ENCODE measurements at places on chromosomes 1 and 21.
A peak's percentile ranks its signal among the peaks of the same experiment; 100 is the strongest.

DNA sequence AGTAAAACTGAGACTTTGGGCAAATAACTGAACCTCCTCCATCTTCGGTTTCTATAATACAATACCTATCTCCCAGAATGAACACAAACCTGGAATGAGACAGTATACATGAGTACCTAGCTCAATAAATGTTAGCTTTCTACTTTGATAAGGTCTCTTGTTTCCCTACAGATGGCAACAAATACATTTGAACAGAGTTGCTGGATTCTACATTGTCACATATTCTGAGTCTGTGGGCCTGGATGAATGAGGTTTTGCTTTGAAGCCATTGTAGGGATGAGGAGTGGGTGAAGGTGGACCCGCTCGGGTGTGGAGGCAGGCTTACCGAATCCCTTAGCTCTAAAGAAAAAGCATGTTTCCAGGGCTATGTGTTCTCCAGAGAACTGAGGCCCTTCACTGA is 13.9 kb upstream of the FYB2 start:
- DNase-seq = no peak

GRCh38 chr1:58585581-58586151 is 8.6 kb upstream of the TACSTD2 start:
- DNase-seq = no peak

DNA sequence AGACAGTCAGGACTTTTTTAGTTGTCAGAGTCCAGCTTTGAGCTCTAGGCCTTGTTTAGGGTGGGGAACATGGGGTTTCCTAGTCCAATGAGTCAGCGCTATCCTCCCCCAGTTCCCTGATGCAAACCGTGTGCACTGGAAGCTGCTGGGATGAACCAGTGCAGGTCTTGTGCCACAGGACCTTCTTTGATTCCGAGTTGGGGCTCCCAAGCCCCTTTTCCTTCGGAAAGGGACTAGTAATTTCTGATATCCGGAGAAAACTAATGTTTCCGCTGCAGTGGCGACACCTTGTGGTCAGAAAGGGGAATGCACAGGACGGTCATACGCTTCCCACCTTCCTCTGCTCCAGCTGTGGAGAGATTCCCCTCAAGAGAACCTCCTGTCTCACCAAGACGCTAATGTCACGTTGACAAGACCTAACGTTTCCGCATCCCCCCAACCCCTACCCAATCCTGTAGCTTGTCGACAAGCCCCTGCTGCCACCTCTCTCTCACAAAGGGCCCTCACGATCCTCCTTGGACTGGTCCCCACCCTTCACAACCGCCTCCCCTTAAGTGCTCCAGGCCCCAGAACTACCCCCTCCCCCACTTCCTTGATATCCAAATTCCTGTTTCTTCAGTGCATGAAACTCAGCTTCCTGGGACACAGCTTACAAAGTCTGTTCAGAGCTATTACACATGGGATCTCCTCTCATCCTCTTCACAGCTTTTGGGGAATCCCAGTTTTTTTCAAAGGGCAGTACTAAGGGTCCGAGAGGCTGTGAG is 30.9 kb downstream of the GPA33 start:
- DNase-seq = peak; percentile 60

GRCh38 chr1:234865171-234866006 is 255.4 kb upstream of the IRF2BP2 start:
- no peak for DNase-seq

DNA sequence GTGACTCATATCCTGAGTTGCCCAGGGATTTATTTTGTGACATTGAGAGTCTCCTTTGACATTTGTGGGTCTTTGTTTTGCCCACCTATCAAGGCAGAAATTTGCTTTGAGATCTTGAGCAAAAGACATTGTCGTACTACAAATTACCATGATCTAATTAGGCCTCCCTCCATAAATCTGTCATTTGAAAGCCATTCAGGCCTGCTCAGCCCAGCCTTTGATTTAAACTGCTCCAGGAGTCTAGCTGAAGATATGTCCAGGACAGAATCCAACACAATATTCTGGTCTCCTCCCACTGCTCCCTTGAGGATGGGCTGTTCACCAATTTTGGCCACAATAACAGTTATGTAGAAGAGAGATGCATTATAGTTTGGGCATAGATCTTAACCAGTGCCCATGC is 86.7 kb downstream of the PROX1 start:
- DNase-seq = no peak

- no peak for DNase-seq
Measured at GRCh38 chr1:48054232-48054631, 57.0 kb upstream of the TRABD2B start.

- DNase-seq = no peak
Measured at GRCh38 chr1:231103961-231104360, 57.9 kb upstream of the TRIM67 start.

- no peak for DNase-seq
Measured at GRCh38 chr1:29498126-29499103, 262.1 kb downstream of the PTPRU start.

GRCh38 chr1:161172776-161173376 is 4.4 kb downstream of the B4GALT3 start:
- DNase-seq = no peak

- no peak for DNase-seq
Measured at GRCh38 chr1:163361123-163361934, 39.6 kb downstream of the NUF2 start.

GRCh38 chr1:145695821-145696629 is 11.1 kb downstream of the PDZK1 start:
- no peak for DNase-seq

GRCh38 chr1:18711536-18712251 is 81.0 kb downstream of the PAX7 start:
- no peak for DNase-seq

DNA sequence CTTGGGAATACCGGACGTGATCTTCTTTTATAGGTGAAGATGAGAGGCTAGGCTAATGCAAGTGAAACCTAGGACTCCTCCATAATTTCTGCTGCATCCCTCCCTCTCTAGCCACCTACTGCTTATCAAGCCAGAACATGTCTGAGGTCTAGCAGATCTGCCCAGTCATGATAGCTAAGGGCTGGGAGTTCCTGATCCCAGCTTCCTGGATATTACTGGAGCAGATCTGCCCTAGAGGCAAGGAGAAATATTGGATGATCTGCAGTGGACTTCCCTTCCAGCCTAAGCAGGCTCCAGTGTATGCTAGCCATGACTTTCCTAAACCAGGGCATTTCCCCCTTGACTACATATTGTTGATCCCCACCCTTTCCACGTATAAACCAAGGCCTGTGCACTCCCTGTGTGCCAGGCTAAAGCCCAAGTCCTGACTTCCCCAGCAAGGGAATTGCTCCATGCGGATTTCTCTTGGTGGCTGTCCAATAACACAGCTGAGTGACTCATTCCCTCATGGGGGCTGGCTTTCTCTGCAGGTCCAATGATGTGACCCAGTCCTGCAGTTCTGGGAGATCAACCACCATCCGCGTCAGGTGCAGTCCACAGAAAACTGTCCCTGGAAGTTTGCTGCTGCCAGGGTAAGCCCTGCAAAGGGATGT is 15.5 kb upstream of the SARS1 start:
- DNase-seq = no peak

DNA sequence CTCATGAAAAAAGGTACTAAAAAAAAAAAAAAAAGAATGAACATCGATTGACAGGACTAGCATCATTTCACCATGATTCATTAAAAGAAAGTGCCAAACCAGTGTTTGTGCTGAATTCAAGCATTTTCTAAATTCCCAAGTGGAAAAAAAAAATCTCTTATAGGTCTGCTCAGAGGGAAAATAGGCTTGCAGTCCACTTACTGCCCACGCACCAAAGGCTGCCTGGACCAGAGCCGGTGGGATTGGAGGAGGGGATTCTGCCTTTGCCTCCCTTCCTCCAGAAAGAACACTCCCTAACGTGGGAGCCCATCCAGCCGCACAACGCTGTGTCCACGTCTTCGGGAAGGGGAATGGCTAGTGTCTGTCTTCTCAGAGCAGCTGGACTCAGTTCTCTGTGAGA is 5.5 kb upstream of the TRAPPC10 start:
- DNase-seq = no peak

DNA sequence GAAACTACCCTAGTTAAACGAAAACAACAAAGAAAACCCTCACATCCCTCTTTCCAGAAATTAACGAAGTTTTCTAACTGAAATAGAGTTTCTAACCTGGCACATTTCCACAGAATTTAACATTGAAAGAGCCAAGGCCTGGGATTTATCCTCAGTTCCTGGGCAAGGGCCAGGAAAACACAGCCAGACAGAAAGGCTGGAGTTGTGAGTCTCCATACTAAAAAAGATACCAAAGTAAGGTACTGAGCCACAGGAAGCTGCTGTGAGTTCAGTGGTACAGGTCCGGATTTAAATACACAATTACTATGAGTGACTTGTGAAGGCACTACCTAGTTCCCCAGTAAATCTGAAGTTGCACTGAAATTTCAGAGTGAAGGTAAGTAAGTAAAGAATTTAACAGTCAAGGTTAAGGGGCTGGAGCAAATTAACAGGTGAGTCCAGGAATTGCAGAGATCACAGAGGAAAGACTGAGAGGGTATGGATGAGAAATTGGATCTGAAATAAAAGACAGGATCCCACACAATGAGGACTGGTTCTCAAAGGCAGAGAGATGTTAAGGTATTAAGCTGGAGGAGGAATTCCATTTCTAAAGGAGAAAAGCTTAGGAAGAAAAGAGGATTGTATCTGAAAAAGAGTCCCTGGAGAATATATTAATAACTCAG is 905 bp downstream of the LIX1L start:
- no peak for DNase-seq

DNA sequence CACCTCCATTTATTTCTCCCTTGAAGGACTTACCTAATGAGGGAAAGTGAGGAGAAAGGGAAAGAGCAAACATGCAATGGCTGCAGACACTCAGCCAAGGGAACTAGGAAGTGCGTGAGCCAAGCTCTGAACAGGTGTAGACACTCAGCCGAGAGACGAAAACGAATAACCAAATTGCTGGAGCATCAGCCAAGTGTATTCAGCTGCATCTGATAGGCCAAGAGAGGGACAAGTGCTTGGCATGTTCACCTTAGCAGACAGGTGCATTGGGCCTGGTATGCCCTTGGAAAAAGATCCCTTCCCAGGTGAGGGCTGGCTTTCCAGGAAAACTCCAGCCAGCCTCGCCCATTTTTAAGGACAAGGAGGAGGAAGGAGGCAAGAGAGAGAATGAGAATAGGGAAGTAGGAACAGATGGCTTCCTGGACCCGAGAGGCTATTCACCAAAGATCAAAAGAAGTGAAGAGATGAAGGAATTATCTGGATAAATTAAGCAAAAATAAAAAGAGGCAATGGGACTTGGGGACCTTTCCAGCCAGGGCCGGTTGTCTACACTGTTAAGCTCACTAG is 184.7 kb downstream of the TOMM20 start:
- DNase-seq = no peak

DNA sequence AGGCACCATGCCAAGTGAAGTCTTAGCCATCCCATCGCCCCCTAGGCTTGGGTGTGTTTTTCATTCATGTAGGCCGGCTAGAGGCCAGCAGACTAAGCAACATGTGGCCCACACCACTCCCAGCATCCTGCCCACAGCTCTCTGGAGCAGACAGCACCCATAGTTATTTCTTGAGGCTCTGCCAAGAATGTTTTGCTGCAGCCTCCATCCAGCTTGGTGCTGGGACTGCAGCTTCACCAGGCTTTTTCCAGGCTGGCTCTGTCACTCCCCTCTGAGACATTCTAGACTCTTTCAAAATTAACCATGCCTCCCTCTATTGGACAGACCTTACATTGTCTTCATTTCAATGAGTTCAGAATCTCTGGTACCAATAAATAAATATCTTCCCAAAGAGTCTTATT is 104.2 kb downstream of the DUSP10 start:
- no peak for DNase-seq

GRCh38 chr21:32888971-32889370 is 117.4 kb upstream of the PAXBP1 start:
- no peak for DNase-seq

GRCh38 chr1:227900571-227901051 is 47.1 kb downstream of the WNT9A start:
- no peak for DNase-seq

- DNase-seq = no peak
Measured at GRCh38 chr1:94729267-94729666, 90.9 kb upstream of the SLC44A3 start.

DNA sequence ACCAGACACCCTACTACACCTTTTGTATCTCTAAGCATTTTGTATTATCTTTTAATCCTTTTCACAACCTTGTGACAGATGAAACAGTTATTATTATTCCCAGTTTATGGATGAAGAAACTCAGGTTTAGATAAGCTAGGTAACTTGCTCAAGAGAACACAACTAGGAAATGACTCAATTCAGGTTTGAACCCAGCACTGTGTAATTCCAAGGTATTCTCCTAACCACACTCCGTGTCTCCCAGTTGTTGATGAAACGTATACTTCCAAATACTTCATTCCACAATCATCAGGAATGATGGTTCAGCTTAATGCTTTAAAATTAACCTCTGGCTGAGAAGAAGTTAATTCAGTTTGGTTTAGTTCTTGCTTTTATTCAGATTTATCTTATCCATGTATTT is 51.7 kb upstream of the MRPS6 start:
- DNase-seq = no peak

- no peak for DNase-seq
Measured at GRCh38 chr1:204925701-204926100, 55.0 kb downstream of the NFASC start.

DNA sequence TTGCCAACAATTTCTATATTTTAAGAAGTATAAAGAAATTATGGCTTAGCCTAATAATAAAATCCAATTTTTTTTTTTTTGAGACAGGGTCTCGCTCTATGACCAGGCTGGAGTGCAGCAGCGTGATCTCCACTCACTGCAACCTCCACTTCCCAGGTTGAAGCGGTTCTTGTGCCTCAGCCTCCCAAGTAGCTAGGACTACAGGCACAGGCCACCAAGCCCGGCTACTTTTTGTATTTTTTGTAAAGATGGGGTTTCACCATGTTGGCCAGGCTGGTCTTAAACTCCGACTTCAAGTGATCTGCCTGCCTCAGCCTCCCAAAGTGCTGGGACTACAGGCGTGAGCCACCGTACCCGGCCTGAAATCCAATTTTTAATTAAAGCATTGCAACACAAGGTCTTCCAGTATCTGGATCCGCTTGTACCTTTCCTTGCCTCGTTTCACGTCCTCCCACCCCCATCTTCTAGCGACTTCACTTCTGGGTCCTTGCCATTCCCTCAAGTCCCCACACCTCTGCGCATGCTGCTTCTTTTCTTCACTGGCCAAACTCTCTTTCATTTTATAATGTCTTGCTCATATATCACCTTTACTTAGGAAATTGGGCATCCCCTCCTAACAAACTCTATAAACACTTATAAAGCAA is 2.3 kb downstream of the FUBP1 start:
- no peak for DNase-seq

- DNase-seq = no peak
Measured at GRCh38 chr1:17200246-17200645, 4.7 kb upstream of the PADI1 start.

Data from activated T-cell treated with anti-CD3 and anti-CD28 coated beads for 48 hours (primary cell).